ENCODE measurements at places on chromosomes 12 and 14.

GRCh38 chr14:100443603-100444002, 120.5 kb downstream of the SLC25A47 start:
- no peak for DNase-seq

DNA sequence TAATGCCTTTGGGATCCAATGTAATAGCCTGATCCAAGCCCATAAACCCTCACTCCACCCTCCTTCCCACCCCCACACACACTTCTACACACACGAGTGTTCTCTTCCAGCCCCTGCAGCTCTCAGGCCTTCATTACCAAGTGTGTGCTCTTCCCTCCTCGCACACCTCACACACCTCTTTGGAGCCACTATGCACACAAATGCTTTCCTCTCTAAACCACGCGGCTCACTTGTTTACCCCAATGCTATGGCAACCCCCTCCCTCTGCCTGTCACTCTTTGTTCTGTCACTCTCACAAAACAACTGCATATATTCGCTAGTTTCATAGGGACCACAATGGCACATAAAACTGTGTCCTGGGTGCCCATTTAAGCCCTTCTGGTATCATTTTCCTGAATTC, 35.1 kb downstream of the PPP2R5E start:
- DNase-seq = no peak

DNA sequence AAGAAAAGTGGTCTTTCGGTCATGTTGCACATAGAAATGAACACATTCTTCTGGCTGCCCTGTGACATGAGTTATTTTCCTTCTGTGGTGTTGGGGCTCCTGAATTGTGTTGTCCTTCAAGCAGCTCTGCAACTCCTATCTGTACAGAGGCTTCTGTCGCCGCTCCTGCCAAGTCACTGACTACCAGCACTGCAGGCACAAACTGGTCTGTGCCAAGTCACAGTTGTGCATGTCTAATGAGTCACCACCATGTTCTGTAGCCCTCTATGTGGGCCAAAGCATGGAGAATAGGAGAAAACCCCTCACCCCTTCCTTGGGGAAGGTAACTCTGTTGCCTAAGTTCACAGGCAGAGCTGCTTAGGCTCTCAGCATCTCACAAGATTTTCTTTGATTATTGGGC, 283.3 kb downstream of the RPL10L start:
- no peak for DNase-seq

GRCh38 chr14:30082486-30082885, 154.8 kb upstream of the PRKD1 start:
- no peak for DNase-seq

DNA sequence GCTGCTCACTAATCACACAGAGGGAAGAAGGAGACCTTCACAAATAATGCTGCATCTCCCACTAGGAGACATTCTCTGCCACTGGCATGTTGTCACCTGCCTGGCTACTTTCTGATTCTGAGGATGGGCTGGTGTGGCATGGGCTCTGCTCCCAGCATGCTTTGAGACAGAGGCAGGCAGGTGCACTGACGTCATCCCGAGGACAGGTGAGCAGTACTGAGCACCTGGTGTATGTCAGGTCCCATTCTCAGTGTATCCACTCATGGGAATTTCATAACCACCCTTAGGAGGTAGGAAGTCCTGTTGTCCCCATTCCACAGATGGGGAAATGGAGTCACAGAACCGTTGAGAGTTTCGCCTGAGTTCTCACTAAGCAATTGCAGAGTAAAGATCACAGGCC, 597.9 kb downstream of the VRK1 start:
- no peak for DNase-seq

- peak; percentile 81 for DNase-seq
These were observed 9.5 kb downstream of the RAB5B start for GRCh38 chr12:55983232-55983842.

DNA sequence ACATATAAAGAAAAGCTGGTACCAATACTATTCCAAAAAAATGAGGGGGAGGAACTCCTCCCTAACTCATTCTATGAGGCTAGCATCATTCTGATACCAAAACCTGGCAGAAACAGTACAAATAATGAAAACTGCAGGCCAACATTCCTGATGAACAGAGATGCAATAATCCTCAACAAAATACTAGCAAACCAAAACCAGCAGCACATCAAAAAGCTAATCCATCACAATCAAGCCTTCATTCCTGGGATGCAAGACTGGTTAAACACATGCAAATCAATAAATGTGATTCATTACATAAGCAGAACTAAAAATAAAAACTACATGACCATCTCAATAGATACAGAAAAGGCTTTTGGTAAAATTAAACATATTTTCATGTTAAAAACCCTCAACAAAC, 281.3 kb downstream of the KCNH5 start:
- no peak for DNase-seq

DNA sequence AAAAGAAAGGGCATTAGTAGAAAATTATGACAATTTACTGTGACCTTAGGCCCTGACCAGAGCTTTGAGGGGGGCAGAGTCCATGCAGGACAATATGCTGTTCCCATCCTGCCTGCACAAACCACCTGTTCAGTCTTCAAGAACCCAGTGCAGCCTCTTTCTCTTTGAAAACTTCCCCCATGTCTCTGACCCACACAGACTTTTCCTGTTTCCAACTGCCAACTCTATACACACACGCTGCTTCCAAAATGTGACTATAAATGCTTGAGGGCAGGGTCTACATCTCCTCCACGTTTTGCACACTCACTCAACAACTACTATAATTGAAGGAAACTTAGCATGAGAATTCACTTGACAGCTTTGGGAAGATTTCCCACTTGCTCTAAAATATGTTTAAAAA, 36.6 kb upstream of the SYCP3 start:
- DNase-seq = peak; percentile 56

DNA sequence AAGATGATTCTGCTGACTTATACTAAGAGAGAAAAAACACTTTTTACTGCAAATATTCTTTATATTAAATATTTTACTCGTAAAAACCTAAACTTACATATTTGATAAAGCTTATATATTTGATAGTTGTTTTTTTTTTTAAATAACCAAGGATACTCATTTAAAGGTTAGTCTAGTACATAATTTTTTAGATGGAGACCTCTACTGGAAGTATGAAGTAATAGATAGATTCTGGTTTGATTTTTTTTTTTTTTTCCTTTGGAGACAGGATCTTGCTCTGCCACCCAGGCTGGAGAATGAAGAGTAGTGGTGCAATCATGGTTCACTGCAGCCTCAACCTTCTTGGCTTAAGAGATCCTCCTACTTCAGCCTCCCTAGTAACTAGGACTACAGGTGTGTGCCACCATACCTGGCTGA, 16.4 kb downstream of the ARID2 start:
- DNase-seq = peak; percentile 44

DNA sequence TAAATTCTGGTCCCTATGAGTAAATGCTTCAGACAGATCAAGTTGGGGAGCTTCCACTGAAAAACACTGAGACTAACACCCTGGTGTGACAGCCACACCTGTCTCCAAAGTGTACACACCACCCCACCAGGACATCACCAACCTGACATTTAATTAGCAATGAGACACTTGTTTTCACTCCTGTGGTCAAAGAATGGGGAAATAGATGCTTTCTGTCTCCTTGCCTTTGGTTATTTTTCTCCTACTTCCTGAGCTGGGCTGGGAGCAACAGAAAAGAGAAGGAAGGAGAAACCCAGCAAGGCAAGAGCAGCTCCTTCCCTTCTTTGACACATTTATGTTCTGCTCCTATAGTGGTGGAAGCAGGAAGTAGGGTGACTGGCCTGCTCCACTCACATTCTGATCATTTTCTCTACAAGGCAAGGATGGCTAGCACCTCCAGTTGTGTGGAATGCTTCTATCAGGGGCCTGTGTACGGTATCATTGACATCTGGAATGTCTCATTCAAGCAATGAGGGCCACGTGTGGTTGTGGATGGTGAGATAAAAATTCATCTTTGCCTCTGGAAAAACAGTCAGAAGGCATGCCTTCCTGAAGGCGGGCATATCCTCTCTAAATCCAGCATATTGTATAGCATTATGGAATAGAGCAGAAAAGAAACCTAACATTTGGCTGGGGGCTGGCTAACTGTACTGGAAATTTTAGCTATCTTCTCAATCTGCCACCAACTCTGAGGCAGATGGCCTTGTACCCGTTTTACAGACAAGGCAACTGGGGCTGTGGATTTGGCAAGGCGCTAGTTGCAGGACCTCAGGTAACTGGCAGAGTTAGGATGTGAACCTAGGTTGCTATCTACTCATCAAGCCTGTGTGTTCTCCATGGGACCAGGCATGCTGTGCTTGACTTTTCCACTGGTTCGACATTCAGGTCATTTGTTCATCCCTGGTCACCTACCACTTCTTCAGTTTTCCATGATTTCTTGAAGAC, 24.8 kb upstream of the LGALS3 start:
- peak; percentile 74 for DNase-seq

GRCh38 chr12:89933911-89934310, 225.3 kb upstream of the ATP2B1 start:
- no peak for DNase-seq

DNA sequence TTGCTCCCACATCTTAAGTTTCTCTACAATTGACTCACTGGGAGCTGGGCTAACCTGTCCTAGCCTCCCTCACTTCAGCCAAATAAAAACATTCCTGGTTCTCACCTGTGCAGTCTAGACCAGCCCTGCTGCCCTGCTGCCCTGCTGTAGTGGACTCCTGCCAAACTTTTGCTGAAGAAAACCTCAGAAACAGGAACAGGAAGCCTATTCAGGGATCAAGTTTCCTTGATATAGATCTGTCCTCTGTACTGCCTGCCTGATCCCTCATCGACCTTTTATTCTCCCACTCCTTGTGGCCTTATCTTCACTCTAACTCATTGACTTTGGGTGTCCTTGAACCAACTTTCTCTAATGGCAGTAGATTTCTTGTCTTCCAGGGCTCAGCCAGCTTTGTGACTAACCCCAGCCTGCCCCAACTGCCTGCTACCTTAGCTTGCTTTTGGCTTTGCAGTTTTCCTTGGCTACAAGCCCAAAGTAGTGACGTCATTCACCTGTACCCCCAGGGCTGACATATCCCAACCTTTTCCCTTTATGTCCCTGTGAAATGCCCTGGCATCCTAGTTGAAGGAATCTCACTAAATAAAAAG, 234.8 kb downstream of the DUSP6 start:
- peak; percentile 33 for DNase-seq

DNA sequence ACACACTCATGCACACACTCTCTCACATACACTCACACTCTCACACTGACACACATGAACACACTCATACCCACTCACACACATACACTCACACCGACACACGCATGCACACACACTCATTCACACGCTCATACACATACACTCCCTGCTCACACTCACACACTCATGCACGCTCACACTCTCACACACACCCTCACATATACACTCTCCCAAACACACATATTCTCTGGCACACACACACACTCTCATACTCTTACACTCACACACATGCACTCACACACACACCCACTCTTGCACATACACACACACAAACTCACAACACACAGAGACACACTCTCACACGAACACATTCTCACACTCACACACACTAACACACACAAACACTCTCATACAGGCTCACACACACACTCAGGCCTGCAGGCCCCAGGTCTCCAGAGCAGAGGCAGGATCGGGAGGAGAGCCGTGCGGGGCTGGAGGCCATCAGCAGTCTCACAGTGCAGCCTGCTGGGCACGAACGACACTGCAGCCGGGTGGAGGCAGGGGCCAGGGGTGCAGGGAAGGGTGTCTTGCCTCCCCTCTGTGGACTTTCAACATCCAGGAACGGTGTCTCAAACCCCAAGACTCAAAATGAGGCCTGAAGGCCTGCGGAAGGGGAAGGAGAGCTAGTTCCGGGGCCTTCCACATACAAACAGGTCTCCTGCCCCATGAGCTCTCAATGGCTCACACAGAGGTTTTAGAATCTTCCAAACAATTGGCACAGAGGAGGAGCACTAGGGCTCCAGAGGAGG, 148.7 kb downstream of the ANO2 start:
- DNase-seq = no peak

- DNase-seq = no peak
These were observed 213.7 kb downstream of the GXYLT1 start for GRCh38 chr12:41930866-41931437.
